ENCODE measurements at places on chromosomes 1 and 21.

DNA sequence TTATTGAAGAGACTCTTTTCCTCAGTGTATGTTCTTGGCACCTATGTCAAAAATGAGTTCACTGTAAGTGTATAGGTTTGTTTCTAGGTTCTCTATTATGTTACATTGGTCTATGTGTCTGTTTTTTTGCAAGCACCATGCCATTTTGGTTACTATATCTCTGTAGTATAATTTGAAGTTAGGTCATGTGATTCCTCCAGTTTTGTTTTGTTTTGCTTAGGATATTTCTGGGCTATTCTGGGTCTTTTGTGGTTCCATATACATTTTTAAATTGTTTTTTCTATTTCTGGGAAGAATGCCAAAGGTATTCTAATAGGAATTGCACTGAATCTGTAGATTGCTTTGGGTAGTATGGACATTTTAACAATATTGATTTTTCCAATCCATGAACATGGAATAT lies 13.2 kb downstream of the TMED5 start:
- DNase-seq: no peak

- DNase-seq: no peak
Observed at GRCh38 chr1:42153624-42154023, 414 bp downstream of the GUCA2B start.

DNA sequence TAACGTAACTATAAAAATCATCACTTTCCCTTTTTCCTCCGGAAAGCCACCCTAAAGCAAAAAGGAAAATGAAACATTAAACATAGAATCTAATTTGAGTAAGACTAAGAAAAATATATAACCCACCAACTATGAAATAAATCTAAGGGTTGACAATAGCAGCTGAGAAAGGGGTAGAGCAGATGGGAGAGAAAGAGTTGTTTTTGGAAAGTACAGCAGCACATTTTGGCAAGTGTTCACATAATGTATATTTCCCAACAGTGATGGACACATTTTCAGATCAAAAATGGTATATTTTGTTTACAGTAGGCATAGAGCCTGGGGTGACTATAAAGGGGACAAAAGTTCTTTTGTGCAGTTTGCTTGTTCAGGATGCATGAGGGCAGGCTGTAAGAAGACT lies 1287.4 kb upstream of the B3GALT2 start:
- no peak for DNase-seq

- DNase-seq: no peak
Observed at GRCh38 chr21:43287795-43288755, 119.3 kb downstream of the CRYAA start.

DNA sequence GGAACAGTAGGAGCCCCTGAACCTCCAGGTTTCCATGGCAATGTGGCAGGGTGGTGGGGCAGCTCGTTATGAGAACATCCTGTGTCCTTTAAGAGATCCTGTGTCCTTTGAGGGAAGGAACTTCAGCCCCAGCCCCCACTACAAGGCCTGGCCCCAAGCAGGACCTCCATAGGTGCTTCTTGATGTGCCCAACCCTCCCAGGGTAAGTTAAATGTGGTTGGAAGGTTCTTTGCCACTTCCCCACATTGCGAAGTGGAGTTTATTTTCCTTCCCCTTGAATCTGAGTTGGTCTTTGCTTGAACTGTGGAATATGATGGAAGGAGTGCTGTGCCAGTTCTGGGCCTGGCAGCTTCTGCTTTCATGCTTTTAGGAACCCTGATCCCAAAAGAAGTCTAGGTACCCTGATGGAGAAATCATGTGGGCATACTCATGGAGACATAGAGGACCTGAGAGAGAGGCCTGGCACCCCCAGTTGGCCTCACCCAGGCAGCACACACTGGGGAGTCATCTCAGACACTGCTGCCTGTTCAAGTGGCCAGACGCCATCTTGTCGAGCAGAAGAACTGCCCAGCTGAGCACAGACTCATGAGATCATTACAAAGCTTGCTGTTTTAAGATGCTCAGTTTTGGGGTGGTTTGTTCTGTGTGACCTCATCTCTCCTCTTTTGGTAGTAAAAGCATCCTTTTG lies 44.1 kb upstream of the ACTL8 start:
- DNase-seq: no peak

DNA sequence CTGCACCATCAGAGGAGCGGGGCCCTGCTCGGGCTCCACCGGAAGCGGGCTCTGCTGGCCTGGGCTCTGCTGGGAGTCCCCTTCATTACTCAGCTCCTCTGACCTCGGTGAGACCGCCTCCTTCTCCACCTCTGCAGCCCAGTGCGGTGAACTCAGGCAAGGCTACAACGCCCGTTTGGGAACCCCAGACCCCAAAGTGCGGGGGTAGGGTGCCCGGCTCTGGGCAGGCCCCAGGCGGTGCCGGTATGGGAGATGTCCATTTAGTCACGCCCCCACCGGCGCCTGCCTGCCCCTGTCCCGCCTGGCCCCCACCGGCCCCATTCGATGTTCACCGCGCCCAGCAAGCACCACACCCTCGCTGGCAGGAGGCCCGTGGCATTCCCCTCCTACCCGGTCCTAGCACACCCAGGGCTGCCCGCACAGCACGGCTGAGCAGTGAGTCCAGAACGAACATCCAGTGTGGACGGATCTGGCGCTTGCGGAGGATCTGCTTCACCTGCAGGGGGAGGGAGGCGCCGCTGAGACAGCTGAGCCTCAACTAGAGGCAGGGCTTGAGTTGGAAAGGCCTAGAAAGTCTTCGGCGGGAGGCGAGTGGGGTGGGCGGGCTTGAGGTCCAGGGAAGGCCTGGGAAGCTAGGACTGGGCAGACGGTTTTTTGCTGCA lies 10.0 kb downstream of the MAP3K6 start:
- peak; percentile 26 for DNase-seq

DNA sequence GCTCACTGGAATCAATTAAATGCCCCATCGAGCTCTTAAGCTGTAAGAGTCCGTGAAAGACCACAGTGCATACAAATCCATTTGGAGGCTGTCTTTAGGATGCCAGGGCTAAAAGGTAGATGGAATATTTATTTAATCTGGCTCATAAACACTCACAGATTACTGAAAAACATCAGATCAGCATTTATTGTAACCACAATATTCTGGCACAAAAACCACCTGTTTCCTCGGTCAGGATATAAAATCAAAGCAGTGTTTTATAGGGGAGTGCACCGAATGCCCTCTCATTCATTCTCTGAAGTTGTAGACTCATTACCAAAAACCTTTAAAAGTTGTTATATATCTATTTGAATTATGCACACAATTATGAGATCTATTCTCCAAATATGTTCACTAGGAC lies 500.9 kb downstream of the NEGR1 start:
- no peak for DNase-seq

GRCh38 chr1:200963076-200963475 lies 60.4 kb downstream of the KIF21B start:
- DNase-seq: no peak

DNA sequence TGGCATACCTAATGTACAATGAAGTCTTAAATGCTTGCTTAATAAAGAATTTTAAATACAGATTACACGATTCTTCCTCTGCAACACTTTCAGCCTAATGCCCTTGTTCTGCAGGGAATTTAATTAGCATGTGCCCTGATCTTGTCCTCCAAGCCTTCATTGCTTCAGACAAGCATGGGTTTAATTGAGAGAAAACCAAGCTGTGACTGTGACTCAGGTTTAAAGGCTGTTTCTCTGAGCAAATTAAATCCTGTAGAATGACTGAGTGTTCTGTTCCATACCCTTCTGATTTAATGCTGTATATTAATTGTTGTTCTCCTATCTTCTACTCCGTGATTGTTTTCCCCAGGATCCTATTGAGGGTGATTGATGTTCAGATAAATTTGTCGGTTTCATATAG lies 269.0 kb upstream of the PRMT6 start:
- DNase-seq: no peak

- DNase-seq: no peak
Observed at GRCh38 chr21:37449302-37449937, 82.8 kb downstream of the DYRK1A start.

DNA sequence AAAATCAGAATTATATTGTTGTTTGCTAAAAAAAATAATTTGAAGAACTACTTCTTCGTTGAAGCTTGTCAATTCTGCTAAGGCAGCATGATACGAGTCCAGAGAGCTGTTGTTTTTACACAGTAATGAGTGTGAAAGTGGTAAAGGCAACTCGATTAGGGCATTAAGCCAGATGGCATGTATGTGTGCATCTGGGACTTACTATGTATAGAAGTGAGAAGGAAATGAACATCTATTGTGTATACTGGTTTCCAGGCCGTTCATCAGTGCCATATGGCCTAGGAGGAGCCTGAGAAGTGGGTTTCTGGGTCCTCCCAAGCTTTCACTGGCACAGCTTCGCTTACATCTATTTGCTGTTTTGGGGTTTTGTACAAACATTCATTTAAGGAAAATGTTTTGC lies 5.7 kb downstream of the CTPS1 start:
- no peak for DNase-seq
